ENCODE measurements at places on chromosomes 12 and 14. TPM values are rescaled to one million over a fixed set of nuclear protein-coding genes. Genes with fewer than 3 reads are reported as not detected.

Gene IL22
- total RNA-seq: not detected

Gene ZFP36L1
- total RNA-seq: 133 TPM

Gene RASSF9
- 0.14 TPM for total RNA-seq

Gene MEG3
- total RNA-seq: 351 TPM

Gene FAIM2
- 6.6 TPM for total RNA-seq

Gene RERG
- total RNA-seq: 0.88 TPM

Gene LIN52
- total RNA-seq: 11.3 TPM

Gene OLR1
- total RNA-seq: 8.7 TPM

Gene OR6J1
- not detected for total RNA-seq

Gene SRRM4
- not detected for total RNA-seq

Gene RASSF8
- total RNA-seq: 80.6 TPM

Gene KRT74
- not detected for total RNA-seq

Gene HOXC9
- 5.0 TPM for total RNA-seq

Gene NEUROD4
- total RNA-seq: not detected

Gene ENDOU
- not detected for total RNA-seq
